ENCODE measurements at places on chromosomes 3 and 15.

DNA sequence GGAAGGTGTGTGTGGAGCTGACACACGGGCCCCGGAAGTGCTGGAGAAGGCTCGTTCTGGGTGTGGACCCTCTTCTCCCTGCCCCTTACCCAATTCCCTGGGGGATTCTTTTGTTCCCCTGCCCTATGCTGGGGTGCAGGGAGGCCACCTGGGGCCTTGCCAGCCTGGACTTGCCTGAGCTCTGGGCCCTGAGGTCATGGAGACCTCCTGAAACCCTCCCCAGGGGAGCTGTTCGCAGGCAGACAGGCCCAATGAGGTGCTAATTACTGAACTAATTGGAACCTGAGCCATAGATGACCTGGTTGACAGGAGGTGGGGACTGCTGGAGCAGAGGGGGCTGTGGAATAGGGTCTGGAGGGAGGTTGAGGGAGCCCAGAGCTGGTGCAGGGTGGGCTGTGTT, 9.4 kb upstream of the C15orf39 start:
- no peak for DNase-seq

GRCh38 chr15:60945196-60945595, 283.9 kb downstream of the RORA start:
- no peak for DNase-seq

GRCh38 chr3:33758864-33759263, 39.6 kb upstream of the PDCD6IP start:
- DNase-seq: peak; percentile 34

DNA sequence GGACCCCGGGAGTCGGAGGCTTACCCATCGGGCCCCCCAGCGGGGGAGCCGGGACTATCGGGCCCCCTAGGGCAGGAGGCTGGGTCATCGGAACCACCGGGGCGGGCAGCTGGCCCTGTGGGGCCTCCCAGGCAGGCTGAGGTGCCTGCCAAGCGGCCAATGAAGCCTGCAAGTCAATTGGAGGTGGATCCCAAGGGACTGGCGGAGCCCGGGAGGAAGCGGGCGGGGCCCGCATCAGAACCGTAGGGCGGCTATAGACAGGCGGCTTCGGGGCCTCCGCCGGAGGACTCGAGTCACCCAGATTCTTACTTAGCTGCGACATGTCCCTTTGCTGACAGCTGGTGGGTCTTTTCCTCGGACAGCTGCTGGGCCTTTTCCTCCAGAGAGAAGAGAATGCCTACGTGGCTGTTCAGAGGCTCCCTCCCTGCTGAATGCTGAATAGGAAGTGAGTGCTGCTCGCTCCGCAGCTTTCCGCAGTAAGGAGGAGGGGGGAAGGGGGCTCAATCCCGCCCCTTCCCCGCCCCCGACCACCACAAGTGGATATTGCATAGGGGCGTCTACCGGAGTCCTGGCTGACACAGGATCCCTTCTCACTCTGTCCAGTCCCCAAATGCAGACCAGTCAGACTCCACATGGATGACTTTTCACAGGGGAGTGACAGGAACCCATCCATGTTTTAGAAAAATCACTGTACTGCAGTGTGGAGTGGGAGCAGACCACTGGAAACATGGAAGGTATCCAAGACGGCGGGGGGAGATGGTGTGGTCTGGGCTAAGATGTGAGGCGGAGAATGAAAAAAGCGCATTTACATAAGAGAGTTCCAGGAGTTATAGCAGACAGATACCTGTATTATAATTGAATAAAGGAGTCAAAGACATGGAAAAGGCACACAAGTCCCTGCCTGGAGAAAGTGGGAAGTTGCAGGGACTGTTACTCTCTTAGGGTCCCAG, at the start of gene MAGEL2:
Gene MAGEL2 (minus strand): TSS at position 447 of the 950 bp plus-strand sequence. CDS start 125 bp downstream, at position 322.
- DNase-seq: peak; percentile 42

GRCh38 chr3:60399292-60399691, 852.0 kb downstream of the FHIT start:
- no peak for DNase-seq

- DNase-seq: peak; percentile 80
Measured at GRCh38 chr3:143302638-143303171, 183.1 kb downstream of the CHST2 start.

DNA sequence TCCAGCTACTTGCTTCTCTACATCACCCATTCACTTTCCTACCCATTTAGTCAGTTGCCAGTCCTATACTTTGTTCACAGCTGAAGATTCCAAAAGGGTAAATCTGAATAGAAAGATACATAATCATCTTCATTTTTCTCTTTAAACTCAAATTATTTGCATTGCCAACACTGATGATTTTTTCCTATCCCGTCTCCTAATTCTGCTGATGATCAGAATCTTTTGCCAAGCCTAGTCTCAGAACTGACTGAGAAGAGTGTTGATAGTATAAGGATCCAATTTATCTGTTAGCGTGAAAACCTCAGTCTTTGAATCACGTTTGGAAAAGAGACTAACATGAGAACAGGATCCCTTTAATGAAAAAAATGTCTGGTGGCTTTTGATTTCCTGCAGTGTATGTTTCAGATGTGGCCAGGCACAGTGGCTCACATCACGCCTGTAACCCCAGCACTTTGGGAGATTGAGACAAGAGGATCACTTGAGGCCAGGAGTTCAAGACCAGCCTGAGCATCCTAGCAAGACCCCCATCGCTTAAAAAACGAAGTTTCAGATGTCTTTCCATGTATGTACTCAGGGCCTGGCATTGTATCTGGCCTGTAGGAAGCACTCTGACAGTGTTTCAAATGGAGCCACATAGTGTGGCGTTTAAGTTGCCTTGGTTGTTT, 169.4 kb downstream of the KLHL25 start:
- DNase-seq: no peak

- peak; percentile 33 for DNase-seq
Measured at GRCh38 chr15:71532994-71533393, 277.4 kb upstream of the NR2E3 start.

DNA sequence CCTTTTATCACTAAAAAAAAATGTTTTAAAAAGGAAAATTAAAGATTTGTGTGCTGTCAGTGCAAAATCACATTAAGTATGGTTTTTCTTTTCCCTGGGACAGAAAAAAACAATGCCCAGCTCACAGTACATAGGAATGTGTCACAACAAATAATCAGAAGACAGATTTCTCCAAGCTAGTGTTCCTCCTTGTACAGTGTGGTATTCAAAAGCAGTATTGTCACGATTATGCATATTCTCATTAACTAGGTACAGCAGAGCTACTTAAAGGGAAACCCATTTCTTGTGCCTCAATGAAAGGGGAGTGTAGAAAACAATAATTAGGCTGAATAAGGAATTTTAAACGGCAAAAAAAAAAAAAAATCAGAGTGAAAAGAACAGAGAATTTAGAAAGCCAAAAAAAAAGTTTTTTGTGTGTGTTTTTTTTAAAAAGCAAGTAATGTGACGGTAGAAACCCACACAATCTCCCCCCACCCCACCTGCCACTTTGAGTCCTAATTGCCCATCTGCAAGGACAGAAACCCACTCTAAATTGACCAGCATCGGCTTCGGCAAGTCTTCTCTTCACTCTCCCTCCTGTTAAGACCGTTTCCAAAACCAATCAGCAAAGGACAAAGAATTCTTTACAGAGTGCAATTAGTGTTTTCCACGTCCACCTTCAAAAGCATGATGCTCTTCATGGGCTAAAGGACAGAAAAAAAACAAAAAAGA, 41.0 kb downstream of the EIF4E3 start:
- DNase-seq: no peak

GRCh38 chr3:159451067-159451466, 537.6 kb upstream of the IL12A start:
- DNase-seq: no peak

DNA sequence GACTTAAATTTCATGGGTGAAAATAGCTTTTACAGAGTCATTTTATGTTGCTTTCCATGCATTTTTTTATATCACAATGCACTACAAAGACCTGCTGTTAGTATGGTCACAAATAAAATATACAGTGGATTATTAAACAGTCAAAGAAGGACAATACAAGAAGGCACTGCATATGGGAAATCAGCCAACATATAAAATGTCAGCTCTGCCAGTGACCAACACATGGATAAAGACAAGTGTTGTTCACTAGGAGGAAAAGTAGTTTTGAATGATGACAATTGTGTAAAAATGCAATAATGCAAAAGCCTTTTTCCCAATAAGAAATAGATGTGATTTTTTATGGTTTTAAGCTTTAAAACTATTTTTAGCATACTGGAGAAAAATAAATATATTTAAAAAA, 425.3 kb upstream of the CBLB start:
- DNase-seq: no peak

DNA sequence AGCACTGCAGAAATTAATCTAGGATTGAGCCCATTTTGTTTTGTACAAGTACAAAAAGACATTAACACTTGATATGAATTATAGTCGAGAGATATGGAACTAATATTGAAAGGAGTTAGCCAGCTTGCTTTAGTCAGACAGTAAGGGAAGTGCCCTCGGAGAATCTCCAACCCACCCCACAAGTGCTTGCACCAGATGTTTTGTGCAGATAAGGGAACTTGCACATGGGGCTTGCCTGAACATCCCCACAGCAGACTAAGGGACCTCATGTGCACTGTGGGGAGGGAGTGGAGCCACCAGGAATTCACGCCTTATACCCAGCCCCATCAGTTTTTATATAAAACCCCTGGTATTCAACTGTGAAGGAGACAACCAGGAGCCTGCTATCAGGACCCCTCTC, 122.3 kb downstream of the EFHB start:
- no peak for DNase-seq

- no peak for DNase-seq
Measured at GRCh38 chr3:65961733-65962132, 77.0 kb downstream of the MAGI1 start.

- DNase-seq: no peak
Measured at GRCh38 chr3:144351011-144351410, 379.4 kb downstream of the DIPK2A start.

DNA sequence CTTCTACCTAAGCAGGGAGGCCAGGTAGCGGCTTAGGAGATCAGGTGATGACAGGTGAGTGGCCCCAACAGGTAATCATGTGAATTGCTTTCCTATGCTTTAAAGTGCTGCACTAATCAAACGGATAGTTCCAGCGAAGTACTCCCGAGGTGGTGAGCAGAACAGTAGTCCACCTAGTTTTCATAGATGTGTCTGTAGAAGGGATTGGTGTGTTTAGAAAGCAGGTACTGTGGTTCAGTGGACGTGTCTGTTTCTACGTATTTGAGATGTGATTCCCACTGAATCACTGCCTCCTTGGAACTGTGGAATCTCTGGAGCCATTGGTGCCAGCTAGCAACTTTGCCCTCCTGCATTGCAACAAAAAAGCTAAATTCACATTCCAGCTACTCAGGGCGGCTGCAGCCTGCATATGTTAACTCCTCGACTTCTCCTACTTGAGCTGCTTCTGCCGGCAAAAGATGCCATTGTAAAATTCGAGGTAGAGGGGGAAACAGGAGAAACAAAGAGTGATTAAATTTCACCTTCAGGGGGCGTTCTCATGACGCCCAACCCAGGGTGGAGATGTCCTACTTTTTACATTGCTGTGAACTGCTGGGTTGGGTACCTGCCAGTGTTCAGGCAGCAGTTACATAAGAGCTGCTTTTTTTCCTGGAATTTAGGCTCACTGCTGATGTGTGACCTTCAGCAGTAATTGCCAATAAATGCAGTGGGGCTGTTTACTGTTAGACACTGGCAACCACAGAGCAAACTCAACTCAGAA, 227.3 kb downstream of the ITPR1 start:
- peak; percentile 73 for DNase-seq

DNA sequence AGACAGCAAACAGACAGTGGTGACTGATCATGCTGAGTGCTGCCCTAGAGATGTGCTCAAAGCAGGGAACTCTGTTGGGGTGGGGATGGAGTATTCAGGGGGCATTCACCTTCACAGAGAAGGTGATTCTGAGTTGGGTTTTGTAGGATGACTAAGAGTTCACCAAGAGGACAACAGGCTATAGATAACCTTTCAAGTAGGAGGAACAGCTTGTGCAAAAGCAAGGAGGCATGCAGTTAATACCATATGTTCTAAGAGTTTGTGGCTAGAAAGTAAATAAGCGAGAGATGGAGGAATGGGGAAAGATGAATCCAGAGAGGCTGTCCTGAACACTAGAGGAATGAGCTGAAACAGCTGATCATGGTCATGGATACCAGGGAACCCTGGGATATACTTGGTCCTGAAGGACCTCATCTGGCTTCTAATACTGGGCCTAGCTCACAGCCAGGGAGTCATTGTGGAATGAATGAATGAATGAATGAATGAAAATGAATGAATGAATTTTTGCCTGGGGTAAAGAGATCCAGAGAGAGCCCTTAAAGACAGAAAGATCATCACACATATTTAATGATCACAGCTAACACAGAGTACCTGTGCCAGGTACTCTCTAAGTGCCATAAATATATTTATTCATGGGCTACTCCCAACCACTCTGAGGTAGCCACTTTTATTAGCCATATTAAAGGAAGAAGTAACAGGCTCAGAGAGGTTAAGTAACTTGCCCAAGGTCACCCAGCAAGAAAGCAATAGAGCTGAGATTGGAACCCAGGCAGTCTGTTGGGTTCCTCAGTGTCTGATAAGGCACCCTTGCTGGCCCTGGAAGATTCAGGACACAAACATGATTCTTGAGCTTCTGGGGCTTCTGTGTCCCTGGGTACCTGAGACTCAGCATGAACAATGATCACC, 22.0 kb downstream of the SMAD6 start:
- DNase-seq: no peak

GRCh38 chr3:152609891-152610290, 225.0 kb upstream of the P2RY1 start:
- DNase-seq: no peak

DNA sequence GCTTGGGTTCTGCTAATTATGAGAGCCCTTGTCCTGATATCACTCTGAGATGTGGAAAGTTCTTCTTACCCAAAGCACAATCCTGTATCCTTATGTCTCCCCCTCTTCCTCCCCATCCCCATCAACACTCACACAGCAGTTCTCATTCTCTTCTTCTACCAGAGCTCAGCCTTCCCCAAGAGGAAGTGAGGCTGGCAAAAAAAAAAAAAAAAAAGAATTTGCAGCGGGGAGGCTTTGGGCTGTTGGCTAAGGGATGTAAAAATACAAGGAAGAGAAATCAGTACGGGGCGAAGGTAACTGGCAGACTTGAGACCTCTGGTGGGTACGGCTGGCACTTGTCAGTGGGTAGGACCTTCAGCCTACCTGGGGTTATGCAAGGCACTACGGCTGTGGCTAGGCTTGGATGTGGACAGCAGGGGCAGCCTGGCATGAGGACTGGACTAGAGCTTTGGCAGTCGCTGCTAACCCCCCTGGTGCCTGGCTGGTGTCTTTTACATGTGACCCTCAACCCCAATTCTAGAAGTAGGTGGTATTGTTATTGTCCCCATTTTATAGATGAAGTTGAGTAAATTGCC, 5.4 kb downstream of the VIPR1 start:
- no peak for DNase-seq

DNA sequence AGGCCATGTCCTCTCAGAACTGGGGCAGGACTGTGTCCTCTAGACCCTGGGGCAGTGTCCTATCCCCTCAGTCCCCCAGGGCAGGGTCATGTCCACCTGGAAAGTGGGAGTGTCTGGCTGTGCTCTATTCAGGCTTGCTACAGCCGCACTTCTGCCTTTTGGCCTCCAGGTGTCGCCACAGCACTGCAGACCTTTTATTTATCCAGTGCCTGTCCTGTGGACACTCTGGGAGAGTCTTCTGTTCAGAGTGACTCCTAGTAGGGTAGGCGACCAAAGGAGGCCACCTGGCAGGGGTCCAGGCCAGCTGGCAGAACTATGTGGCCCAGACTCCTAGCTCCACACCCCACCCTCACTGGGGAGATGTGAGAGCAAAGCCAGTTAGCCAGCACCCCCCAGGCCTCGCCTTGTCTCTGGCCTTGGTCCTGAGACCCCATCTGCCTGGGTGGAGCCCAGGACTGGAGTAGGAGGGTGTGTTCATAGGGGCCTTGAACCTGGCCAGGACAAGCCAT, 3.9 kb downstream of the TMIE start:
- DNase-seq: peak; percentile 87
